ENCODE measurements at places on chromosomes 16 and 17.

- DNase-seq, result no peak
Observed at GRCh38 chr17:13182450-13182849, 164.6 kb upstream of the ELAC2 start.

GRCh38 chr16:87421003-87421912 is 29.1 kb downstream of the MAP1LC3B start:
- no peak for DNase-seq

- peak; percentile 43 for DNase-seq
Observed at GRCh38 chr17:1498869-1499268, 6.4 kb upstream of the MYO1C start.

DNA sequence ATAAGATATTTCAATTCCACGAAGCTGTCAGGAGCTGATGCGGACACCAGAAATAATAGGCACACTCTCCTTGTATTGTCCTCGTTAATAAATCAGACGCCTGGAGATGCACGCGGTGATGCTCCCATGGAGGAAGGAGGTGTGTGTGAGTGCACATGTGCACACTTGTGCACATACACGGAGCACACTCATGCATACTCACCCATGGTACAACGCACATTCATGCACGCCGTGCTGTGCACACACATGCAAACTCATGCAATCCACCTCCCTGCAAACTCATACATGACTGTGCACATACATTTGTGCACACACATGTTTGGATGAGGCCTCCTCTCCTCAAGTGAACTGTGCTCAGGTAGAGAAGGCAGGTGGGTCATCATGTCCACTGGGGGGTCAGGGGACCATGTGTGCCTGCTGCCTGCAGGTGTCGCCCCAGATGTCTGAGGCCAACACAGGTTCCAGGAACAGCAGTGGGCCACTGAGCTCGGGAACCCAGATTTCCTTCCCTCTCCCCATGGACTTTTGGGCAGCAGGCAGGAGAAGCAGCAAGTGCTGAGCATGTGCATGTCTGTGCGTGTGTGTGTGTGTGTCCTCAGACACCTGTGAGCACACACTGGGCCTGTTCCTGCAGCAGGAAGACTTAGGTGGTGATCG is 165.3 kb downstream of the SDK2 start:
- DNase-seq, result no peak

DNA sequence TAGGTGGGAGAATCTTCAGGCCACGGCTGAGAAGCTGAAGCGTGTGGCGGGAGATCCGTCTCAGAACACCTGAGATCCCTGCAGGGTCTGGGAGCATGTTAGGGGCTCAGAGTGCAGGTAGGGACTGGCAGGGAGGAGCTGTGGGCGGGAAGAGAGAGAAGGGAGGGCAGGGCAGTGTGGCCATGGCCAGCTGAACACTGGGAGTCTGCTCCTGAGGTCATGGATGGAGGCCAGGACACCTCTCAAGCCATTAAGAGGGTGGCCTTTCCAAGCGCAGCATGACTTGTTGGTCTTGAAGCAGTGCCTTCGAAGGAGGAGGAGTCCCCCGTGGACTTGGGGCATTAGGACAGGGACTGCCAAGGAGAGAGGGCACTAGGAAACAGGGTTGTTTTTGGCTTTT is 23.7 kb downstream of the NAA60 start:
- DNase-seq, result no peak

DNA sequence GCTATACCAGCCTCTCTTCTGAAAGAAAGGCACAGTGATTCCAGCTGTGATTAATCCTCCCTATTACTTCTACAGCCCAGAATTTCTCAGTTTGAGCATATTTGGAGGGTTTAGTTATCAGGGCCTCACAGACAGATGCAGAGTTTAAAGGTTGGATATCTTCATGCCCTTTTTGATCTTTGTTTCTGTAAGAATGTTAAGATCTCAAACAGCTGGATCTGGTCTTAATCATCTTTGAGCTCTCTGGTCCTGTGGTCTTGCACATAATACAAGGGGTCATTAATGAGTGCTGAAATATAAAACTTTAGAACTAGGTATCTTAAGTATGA is 9.1 kb upstream of the ARL2BP start:
- DNase-seq, result no peak

DNA sequence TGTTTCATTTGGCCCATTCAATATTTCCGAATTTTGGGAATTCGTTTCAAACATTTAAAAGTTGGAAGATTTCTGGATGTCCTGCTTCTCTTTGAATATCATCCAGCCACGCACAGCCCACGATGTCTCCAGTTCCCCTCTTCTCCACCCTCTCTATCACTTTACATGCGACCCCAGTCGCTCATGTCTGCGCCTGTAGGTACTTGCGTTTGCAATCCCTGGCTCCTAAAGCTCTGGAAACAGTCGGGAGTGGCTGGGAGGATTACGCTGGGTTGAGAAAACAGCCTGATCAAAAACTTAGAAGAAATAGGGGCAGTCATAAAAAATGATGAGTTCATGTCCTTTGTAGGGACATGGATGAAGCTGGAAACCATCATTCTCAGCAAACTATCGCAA is 1.5 kb upstream of the SBK1 start:
- DNase-seq, result no peak

- peak; percentile 59 for DNase-seq
Observed at GRCh38 chr16:84823484-84823883, 3.7 kb downstream of the CRISPLD2 start.

- no peak for DNase-seq
Observed at GRCh38 chr16:75097941-75098901, 18.4 kb downstream of the LDHD start.

DNA sequence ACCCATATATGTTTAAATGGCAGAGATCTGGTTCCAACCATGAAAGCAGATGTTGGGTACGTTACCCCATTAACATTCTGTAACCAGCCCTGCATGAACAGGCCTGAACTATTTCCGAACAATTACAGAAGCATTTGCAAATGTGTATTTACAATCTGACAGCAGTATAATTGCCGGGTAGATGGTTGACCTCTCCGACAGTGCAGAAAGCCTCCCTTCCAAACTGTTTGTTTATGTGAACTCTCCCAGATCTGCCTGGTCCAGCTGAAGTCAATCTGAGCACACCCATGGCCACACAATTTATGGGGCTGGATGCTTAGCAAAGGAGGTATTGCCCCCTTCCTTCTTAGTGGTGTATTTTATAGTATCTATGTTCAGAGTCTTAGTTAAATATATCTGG is 21.8 kb downstream of the NUDT7 start:
- no peak for DNase-seq

GRCh38 chr17:63988741-63989621 is 9.2 kb upstream of the PRR29 start:
- no peak for DNase-seq

DNA sequence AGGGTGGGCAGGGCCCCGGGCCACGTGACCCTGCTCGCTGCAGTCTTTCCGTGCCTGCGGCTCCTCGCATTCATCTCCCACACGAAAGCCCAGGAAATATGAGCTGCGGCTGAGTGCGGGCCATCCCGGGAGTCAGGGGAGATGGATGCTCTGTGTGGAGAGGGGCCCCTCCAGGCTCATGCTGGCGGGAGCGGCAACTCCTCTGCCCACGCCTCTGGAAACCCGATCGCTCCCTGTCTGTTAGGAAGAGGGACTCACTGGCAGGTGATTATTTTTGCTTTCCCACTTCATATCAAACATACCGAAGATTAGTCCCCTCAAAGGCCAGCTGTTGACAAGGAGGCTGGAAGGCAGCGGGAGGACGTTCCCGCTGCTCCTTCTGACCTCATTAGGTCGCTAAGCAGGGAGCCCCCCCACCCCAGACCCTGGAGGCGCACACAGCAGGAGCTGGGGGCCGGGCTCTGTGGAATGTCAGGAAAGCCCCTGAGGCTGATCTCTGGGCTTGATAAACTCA is 228.5 kb downstream of the FOXL1 start:
- no peak for DNase-seq

DNA sequence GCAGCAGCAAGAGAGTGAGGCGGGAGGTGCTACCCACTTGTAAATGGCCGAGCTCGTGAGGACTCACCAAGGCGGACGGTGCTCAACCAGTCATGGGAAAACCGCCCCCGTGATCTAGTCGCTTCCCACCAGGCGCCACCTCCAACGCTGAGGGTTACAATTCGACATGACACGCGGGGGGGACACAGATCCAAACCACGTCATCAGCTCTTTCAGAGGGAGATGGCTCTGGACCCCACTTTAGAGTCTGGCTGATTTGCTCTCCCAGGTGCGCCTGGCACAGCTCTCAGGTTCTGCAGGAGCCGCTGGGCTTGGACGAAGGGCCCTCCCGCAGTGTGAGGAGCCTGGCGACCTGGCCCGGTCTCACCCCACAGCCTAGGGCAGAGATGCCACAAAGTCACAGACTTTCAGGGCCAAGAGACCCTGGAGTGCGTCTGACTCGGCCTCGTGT is 21.1 kb upstream of the DOC2B start:
- DNase-seq, result no peak

DNA sequence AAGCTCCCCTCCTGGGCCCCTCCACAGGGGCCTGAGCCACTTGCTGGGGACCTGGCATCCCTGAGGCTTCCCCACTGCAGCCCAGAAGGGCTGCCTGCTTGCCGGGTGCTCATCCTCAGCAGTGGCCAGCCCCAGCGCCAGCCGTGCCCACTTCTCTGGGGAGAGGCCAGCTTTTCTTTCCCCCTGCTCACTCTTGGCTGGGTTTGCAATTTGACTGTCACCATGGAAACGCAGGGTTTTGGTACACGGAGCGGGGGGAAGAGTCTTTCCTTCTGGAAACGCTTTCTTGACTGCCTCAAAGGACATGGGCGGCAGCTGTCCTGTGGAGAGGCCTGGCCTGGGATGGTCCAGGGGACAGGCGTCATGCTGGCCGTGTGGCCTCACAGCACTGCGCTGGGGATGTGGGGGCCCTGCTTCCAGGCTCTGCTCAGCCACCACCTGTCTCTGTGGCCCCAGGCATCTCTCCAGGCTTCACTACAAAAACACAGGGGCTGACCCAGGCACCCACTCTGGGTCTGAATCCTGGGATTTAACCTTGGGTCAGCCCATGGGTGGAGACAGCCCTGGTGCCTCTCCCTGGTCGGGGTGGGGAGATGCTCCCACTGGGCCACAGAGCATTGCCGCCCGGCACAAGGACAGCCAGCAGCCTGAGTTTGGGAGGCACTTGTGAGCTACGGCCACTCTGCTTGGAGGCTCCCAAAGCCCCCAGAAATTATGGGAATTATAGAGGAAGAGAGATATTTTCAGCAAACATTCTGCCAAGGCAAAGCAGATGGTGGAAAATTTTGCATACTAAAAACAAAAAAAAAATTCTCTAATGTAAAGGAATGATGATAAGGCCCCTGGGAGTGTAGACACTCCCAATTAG is 45.9 kb upstream of the DOC2B start:
- DNase-seq, result peak; percentile 13

DNA sequence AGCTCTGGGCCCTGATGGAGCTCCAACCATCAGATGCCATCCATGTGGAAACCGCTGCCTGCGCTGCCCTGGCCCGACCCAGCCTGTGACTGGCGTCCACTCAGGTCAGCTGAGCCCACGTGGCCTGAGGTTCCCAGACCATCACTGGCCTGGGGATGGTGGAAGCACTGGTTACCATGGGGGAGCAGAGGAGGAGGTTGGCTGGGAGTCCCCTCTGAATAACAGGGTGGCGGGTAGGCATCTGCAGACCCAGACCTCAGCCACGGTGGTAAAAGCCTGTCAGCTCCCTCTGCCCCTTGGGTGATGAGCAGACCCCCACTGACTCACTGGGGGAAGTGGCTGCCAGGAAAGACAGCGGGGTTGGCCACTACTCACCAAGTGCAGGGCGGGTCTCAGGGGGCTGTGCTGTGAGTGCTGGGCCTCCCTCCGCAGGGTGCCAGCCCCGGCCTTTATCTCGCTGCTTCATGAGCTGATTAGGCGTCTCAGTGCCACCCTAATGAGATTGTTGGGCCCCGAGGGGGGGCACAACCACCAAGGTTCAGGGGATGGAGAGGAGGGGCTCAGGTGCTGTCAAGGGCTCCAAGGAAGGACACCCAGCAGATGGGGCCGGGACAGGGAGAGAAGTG is at the start of gene PDE6G:
Gene PDE6G (minus strand): TSS at position 425 of the 626 bp plus-strand sequence. CDS start 3,237 bp downstream, outside the sequence.
- no peak for DNase-seq

GRCh38 chr17:66959641-66960375 is 4.7 kb upstream of the CACNG4 start:
- DNase-seq, result no peak

DNA sequence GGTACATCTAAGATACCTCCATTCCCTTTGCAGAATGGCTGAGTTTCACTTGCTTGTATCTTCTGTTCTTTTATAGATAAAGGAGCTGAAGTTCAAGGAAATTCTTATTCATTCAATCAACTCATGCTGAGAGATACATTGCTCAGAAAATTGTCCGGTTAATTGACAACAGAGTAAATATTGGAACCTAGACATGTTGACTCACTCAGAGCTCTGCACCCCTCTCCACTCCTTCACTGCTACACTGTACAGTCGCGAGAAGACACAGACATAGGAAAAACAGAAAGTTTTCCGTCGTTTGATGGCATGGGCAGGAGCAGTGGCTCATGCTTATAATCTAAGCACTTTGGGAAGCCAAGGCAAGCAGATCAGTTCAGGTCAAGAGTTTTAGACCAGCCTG is 690.5 kb upstream of the SOX9 start:
- DNase-seq, result no peak

GRCh38 chr16:88782454-88783390 is 2.3 kb downstream of the PIEZO1 start:
- DNase-seq, result peak; percentile 40

- no peak for DNase-seq
Observed at GRCh38 chr16:53537626-53538025, 34.6 kb upstream of the AKTIP start.

DNA sequence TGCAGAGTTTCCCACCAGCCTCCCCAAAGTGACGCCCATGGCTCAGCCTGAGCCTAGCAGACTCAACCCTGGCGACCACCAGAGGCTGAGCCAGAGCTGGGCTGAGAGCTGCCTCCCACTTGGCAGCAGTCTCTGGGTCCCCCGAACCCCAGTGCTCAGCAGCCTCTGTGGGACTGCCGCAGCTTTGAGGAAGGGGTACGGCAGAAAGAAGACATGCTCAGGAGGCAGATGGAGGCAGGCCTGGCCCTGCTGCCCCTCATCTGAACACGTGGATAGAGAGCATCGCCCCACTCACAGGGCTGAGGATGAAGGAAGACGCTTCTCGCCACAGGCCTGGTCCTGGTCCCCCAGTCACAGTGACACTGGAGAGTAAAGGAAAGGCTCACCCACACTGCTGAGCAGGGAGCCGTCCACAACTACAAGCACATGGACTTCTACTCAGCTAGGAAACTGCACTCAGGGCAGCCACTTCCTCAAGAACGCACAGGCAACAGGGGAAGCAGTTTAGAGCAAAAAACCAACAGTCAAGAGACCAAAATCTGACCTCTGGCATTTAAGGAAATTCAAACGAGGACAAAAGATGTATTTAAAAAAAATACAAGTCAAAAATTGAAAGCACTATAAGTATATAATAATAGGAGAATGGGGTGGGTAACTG is 45.2 kb upstream of the GSG1L start:
- no peak for DNase-seq

- peak; percentile 87 for DNase-seq
Observed at GRCh38 chr16:23510164-23510914, at the start of gene GGA2. TSS of gene GGA2 (minus strand) at chr16:23510494. CDS start at chr16:23510411, 83 bp downstream.

GRCh38 chr16:15726715-15727114 is 76.7 kb downstream of the NDE1 start:
- no peak for DNase-seq

- DNase-seq, result no peak
Observed at GRCh38 chr17:33602981-33603380, 309.9 kb upstream of the ASIC2 start.

GRCh38 chr17:72318131-72318530 is 197.3 kb downstream of the SOX9 start:
- no peak for DNase-seq
